ENCODE measurements at places on chromosomes 4 and X. TPM values are rescaled to one million over a fixed set of nuclear protein-coding genes. Genes with fewer than 3 reads are reported as not detected.

Gene LPAR4
- total RNA-seq, result 3.8 TPM

Gene AIFM1
- total RNA-seq, result 23.0 TPM

Gene PPEF2
- 0.06 TPM for total RNA-seq

Gene ZFYVE28
- 2.6 TPM for total RNA-seq

GRCh38 chrX:29478336-29479069 is 736.9 kb upstream of the MAGEB2 start:
- DNase-seq, result peak; percentile 47

DNA sequence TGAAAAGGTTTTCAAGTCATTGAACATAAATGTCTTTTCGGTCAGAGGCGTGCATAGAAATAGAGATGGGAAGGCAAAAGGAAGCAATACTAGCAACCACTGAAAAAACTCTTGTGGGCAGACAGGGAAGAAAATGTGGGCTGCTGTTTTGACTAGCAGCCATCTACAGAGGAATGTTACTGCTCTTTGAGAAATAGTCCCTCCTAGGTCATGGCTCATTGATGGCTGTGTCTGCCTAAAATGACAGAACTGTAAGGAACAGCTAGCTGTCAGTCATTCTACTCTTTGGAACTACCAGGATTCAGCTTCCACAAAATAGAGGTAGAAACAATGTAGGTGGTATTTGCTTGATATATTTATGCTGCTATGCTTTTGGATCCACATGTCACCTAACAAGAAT is 26.9 kb upstream of the TMPRSS11B start:
- DNase-seq, result peak; percentile 36

- DNase-seq, result no peak
These were observed 10.8 kb upstream of the GUCY1B1 start for GRCh38 chr4:155748039-155748438.

- no peak for DNase-seq
These were observed 87.8 kb downstream of the NCAPG start for GRCh38 chr4:17898553-17899055.

DNA sequence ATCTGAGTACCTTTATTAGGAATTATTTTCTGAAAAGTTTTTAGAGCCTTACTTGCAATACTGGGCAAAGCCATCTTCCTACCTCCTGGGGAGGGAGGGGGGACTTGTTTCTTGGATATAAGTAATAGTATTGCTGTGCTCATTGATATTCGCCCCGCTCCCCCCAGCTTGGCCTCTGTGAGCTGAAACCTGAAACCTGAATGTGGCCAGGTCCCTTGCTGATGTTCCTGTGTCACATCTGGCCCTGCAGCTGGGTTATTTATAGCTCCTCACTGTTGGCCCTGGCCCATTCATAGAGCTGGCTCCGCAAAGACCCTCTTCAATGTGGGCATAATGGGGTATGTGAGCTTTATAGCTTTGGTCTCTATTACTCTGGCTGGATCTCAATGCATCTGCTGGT is 59.5 kb downstream of the FRMPD3 start:
- DNase-seq, result no peak

DNA sequence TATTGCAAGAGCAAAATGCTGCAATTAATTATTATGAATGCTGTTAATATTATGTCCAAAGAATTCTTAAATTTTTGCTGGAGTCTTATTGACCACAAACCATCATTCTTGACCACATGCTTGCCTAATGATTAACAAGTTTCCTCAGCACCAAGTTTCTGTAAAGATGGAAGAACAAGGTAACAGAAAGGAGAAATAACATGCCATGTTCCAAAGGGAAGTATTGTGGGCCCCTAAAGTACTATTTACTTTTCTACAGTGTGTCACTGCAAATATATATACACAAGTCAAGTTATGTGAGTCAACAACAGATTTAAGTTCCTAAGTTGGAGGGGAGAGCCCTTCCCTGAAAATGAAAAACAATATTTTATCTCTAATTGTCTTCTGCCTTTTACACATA is 20.6 kb downstream of the FAM47E start:
- DNase-seq, result no peak

DNA sequence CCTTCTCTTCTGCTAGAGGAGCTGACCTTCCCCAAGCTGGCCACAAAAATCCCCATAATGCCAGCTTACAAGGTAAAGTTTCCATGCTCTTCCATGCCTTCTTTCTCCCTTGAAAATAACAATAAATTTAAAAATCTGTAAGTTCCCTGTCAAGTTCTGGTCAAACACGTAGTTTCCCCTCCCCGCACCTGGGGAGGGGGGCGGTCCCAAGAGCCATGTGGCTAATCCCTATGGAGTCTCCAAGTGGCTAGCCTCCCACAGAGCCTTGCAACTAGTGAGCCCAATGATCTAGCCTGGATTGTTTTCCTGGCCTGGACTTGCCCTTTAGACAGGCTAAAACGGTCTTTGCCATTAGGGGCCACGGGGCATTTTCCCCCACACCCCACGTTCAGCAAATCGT is 2.1 kb upstream of the NRK start:
- DNase-seq, result no peak

Data from LHCN-M2 (cell line).